GM19239 (cell line): ENCODE measurements at places on chromosomes 11 and 22.
A peak's percentile ranks its signal among the peaks of the same experiment; 100 is the strongest.

DNA sequence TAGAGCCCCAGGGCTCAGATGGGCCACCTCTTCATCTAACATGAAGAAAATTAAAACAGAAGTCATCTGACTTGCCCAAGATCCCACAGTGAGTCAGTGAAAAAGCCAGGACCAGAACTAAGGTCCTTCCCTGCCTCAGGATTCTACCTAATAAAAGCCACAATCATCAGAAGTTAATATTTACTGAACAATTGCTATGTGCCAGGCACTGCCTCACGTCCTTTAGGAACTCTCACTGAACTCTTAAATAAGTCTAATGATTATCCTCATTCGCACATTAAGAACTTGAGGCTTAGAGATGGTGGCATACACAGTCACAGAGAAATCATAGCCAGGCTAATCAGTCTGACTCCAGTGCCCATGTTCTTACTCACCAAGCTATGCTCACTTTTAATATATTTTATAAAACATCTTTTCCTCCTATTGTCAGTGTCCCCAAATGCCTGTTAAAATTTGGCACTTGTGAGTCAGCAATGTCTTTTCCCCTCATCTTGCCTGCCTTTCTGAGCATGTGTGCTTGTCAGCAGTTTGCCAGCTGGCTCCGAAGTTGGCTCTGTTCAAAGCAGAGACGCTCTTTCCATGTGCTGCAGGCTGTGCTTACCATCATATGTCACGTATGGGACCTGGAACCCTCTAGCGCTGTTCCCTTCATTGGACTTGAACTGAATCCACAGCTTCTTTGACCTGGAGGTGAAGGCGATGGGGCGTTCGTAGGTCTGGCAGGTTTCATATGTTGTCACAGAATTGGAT is 21.5 kb upstream of the NRIP3 start:
- no peak for DNase-seq

- DNase-seq = no peak
Observed at GRCh38 chr11:119720311-119720913, 8.6 kb downstream of the NECTIN1 start.

- no peak for DNase-seq
Observed at GRCh38 chr11:2772544-2773031, 72.8 kb upstream of the KCNQ1OT1 start.

- no peak for DNase-seq
Observed at GRCh38 chr22:23829845-23830372, 8.9 kb downstream of the DERL3 start.

DNA sequence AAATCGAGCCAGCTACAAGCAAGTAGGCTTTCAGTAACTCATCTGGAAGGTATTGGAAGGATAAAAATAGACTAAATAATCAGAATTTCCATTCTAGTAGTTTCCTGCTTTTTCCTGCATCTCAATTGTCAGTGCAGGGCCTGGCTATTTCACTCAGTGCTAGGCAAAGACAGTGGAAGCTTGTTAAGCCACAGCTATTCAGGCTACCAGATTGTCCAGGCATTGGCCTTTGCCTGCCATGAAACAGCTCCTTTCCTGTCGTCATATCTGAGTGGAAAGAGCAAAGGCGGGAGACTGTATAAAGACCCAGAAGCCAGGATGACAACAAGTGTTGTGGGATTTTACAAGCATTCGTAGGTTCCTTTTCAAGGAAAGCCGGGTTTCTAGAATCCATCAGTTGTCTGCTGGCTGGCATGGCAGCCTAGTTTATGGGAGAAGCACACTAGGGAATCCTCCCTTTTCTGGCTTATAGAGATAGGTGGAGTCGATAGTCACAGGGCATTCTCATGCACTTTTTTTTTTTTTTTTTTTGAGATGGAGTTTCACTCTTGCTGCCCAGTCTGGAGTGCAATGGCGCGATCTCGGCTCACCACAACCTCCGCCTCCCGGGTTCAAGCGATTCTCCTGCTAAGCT is 2.0 kb upstream of the TNRC6B start:
- no peak for DNase-seq

DNA sequence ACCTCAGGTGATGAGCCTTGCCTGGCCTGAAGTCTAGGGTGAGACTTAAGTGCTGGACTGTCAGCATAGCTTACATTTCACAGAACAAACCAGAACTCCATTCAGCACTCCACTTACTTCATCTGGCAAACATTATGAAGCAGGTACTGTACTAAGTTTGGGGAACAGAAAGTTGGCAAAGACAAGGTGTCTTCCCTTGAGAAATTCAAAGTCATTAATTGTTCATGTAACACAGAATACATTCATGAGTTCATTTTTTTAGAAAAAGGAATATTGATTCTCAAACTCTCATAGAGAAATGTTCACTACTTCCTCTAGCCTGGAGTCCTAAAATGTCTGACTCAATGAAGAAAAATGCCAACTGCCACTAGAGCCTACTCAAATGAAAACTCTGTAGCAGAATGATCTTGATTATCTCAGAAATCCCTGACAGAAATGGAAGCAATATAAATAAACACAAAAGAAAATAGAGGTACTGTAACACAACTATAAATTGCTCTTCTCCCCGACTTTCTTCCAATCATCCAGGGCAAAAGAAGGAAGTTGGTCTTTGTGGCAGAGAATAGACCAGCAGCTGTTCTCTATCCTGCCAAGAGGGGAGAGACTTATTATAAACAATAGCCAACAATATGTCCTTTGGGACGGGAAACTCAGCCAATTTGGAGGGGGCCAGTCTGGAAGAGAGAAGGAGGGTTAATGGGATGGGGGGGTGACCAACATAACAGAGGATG is 129.2 kb upstream of the MTMR2 start:
- no peak for DNase-seq

- no peak for DNase-seq
Observed at GRCh38 chr11:27991736-27992135, 116.2 kb downstream of the KIF18A start.

- no peak for DNase-seq
Observed at GRCh38 chr11:119614222-119615002, 114.6 kb downstream of the NECTIN1 start.

DNA sequence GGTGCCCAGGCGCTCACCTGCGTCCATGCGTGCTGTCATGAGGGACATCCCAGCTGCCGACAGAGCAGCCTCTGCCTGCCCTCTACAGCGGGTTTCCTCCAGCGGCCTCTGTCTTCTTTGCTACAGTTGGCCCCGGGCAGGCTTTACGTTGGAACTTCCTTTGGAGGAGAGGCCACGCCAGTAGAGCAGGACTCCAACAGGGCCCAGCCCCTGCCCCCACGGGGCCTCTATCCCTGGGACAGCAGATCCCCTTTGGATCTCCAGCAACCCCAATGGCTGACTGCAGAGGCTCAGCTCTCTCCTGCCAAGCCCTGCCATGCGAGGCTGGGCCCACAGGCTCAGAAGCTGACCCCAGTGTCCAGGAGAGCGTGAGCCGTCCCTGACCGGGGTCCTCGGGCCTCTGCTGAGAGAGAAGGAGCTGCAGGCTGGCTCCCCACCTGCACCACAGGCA is 12.1 kb downstream of the TRPM5 start:
- no peak for DNase-seq

GRCh38 chr11:116540645-116541304 is 232.0 kb downstream of the BUD13 start:
- no peak for DNase-seq

- DNase-seq = peak; percentile 73
Observed at GRCh38 chr11:120235024-120235628, 4.8 kb upstream of the POU2F3 start.

GRCh38 chr11:468036-468435 is 18.0 kb downstream of the PTDSS2 start:
- no peak for DNase-seq

DNA sequence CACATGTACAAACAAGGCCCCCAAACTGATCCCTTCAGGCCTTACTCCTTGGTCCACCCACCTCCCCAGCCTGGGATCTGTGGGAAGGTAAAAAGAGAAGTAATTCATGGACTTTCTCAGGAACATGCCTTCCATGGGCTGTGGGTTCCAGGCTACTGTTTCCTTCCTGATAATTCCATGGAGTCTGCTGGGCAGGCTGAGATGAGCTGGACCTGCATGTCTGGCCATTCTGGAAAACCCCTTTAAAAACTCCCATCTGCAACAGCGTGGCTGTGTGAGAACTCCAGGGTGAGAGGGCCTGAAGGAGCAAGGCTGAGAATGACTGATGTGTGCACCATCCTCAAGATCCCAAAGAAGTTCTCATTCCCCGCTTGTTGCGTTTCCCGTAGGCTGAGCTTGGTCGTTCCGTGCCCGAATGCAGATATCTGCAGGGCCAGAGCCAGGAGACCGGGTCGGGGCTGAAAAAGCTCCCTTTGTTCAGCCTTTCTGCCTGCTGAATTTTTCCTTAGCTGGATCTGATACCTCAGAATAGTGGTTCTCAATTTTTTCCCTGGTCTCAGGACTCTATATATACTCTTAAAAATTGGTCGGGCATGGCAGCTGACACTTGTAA is 72.9 kb downstream of the NAT10 start:
- DNase-seq = no peak

GRCh38 chr11:12388173-12388572 is 10.8 kb downstream of the PARVA start:
- DNase-seq = no peak

GRCh38 chr11:85431319-85431718 is 195.8 kb downstream of the DLG2 start:
- DNase-seq = no peak

DNA sequence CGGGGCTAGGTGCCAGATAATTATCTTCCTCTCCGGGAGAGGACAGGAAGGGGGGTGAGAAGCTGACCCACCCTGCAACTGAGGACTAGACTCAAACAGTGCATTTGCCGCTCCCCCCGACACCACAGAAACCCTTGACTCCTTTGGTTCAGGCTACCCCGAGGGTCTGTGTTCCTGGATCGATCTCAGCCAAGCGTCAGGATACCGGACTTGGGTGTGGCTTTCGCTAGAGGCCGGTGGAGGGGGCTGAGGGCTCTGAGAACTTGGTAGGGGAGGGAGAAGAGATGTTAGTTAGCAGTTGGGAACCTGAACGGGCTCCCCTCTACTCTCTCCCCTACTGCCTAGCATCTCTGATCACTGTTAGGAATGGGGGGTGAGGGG is 840 bp downstream of the SEZ6L start:
- no peak for DNase-seq

DNA sequence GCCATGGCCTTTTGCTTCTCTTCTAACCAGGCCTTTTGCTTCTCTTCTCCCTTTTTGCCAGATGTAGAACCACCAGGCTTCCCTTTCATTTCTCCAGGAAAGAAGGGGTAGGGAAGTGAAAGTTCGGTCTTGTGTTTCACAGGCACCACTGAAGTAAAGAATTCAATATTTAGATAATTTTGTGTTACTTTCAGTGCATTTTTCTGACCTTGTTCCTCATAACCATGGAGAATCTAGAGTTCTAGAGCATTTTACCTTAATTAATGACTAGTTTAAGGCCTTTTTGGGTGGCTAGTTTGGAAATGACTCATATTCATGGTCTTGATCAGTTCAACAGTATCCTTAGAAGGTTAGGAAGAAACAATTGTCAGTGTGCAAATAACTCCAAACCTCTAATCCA is 22.7 kb downstream of the GRAMD1B start:
- DNase-seq = no peak

- no peak for DNase-seq
Observed at GRCh38 chr22:39314251-39314971, 5.0 kb downstream of the RPL3 start.

DNA sequence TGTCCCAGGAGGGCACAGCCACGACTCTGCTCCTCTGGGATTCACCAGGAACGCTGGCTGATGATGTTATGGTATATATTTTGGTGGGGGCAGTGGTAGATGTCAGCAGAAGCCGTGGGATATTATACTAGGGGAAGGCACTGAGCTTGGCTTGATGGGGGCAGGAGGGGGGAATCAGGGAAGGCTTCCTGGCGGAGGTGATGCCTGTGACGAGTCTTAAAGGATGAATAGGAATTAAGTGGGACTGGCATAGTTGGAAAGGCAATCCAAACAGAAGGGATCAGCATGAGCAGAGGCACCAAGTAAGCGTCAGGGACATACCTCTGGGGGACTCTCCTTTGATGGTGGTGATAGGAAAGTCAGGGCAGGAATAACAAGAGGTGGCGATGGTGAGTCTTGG is 47.6 kb downstream of the TP53I11 start:
- no peak for DNase-seq

DNA sequence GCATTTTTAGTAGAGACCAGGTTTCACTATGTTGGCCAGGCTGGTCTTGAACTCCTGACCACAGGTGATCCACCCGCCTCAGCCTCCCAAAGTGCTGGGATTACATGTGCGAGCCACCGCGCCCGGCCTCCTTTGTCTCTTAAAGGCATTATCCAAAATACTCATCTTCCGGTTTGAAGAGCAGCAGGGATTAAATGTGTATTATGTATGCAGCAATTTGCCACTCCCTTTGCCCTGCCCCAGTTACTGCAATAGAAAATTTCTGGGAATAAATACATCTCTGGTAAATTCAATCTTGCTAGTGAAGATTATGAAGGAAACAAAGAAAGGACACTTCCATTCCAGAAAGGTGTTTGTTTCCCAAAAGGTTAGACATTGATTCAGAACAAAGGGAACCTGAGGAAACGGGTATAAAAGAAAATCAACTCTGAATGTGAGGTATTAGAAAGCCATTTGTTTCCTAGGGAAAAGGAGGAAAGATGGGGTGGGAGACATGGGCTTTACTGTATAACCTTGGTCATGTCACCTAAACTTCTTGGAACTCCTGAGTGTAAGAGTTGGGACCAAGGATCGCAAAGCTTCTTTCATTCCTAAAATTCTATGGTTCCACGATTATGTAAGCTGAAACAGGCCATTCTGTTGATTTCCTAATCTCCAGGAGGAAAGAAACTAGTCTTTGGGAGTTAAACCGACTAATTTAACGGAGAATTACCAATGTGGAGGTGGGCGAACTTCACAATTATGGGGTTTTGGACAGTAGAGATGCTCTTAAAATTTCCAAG is 959 bp upstream of the HIPK3 start:
- DNase-seq = no peak

DNA sequence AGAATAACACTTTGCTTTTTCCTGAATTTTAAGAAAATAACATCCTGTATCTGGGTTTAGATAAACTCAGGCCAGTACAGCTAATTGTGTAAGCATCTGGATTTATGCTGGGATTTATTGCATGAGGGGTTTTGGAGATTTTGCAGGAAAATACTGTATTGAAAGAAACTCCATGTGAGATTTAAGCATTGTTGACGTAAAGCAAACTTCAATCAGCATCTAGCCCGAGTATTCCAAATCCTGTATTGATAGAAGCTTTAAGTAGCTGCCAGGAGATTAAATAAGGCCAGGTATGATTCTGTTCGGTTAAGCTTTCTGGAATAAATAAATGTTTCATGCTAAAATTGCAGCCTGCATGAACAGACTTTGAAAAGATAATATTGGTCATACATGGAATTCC is 36.3 kb upstream of the LYVE1 start:
- no peak for DNase-seq

GRCh38 chr11:134607963-134608750 is 196.1 kb upstream of the B3GAT1 start:
- no peak for DNase-seq

DNA sequence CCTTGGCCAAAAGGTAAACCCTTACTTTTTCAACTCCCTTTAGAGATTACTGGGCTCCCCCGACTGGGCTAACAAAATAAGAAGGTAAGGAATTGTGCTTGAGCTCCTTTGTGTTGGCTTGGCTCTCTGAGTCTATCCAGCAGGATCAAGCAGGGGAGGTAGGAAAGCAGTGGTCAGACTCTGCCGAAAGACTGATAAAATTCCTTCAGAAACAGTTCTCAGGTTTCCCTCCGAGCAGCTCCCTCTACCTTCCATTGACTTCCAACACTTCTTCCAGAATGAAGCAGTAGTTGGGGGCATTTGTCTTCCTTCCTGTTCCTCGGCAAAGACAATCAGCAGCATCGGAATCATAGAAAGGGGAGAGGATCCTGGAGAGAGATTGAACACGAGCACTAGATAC is 16.1 kb upstream of the CARD18 start:
- DNase-seq = no peak
